ENCODE measurements at places on chromosomes 12 and 14.
A peak's percentile ranks its signal among the peaks of the same experiment; 100 is the strongest.

GRCh38 chr12:56530390-56531055 is 8.9 kb downstream of the RBMS2 start:
- DNase-seq = no peak

DNA sequence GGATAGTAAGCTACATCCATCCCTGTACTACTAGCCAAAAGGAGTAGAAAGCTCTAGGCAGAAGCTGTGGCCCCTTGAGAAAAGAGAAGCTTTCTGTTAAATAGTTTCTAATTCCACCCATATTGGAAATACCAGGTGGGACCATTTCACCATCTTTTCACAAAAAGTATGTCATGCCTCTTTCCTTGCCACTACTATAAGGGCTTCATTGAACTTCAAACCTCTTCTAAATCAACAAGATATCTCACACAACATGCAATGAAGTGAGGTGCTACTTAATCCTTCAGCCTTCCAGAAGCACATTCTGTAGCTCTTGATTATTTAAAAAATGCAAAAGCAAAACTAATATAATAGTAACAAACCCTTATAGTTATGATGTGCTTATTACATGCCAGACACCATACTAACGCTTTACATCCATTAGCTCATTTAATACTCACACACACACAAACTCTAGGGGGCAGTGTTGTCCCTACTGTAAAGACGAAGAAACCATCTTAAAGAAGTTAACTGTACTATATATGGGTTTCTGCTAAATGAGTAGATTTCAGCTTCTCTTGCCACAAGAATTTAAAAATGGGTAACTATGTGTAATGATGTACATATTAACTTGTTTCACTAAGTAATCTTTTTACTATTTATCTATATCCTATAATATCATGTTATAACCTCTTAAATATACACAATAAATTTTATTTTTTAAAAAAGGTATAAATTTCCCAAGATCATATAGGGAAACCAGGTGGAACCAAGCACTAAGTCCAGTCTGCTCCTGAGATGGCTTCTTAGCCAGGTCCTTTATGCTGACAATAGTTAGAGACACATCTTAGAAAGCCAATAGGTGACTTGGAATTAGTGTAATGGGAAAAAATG is 124.4 kb downstream of the RPS29 start:
- DNase-seq = peak; percentile 76

GRCh38 chr14:30874120-30874998 is at the start of gene COCH:
COCH (plus strand) TSS chr14:30874559; CDS start chr14:30874939, 380 bp downstream.
- peak; percentile 53 for DNase-seq

GRCh38 chr12:103520686-103521215 is 25.0 kb upstream of the C12orf42 start:
- DNase-seq = no peak

DNA sequence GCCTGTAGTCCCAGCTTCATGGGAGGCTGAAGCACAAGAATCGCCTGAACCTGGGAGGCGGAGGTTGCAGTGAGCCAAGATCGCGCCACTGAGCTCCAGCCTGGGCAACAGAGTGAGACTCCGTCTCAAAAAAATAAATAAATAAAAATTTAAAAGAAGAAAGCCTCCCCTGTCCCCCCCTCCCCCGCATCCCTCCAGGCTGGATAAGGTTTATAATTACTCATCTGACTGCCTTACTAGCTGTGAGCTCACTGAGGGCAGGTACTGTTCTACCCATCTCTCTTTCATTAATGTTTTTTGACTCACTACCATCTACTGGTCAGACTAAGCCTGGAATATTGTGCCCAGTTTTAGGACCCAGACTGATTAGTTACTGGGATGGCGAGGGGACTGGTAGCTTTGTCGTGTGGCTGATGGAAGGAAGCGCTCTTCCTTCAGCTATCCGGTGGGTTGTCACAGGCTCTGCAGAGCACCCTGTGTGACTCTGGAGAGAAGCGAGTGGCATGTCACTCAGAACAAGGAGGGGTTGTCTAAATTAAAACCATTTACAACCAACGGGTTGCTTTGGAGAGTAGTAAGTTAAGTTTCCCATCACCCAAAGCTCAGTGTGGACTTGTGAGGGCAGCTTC is 16.9 kb downstream of the EVL start:
- DNase-seq = no peak

- DNase-seq = peak; percentile 56
Measured at GRCh38 chr14:105021656-105022275, 883 bp upstream of the CDCA4 start.

DNA sequence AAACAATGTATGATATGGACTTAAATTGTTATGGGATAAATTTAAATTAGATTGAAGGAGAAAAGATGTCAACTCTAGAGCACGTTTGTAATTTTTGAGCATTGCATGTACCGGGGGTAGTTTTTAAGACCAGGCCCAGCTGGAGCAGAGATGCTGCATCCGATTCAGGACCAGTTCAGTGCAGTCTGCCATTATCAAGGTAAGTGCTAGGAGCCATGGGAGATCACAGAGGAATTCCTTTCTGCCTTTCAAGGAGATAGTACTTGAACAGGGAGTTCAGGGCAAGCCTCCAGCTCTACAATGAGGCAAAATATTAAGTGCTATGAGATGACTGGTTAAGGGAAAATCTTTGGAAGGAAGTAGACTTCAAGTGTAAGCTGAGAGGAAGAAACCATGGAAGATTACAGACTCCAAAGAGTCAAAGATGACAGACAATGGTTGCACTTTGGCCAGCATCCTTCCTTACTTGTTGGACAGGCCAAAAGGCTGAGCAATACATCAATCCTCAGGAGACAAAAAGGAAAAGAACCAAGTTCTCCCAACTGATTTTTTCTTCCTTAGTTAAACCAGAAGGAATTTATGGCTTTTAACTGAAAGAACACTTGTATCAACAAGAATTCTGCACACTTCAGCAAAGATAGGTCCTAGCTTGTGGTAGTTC is 113.2 kb upstream of the HIF1A start:
- no peak for DNase-seq

DNA sequence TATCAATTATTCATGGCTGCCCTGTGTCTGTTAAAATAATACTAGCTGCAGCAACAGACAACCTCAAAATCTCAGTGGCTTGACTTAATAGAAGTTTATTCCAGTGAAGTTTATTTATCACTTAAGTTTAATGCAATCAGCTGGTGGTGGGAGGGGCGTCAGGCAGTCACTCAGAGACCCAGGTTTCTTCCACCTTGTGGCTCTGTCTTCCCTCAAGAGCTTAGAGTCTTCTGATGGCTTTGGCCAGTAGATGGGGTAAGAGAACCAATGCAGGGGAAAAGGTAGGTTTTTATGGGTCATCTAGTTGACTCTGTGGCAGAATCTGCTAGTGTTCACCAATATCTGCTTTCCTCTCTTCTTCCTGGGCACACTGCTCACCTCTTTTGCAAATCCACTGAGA is 668.9 kb downstream of the AACS start:
- peak; percentile 21 for DNase-seq

DNA sequence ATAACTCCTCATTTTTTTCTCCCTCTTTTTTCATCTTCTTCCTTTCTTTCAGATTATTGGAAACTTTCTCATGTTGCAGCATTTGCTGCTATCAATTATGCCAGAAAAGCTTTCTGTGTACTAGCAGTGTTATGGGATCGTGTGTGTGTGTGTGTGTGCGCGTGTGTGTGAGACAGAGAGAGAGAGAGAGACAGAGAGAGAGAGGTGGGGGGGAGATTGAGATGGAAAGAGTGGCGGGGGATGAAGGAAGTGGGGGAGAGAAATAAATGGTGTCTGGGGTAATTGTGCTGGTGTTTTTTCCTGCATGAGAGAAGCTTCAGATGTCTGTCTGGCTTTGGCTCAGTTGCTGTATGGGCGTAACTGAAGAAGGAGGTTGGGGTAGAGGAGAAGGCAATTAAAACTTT is 268.9 kb downstream of the RAD51B start:
- peak; percentile 67 for DNase-seq

- no peak for DNase-seq
Measured at GRCh38 chr14:23347406-23348296, 5.0 kb downstream of the SLC22A17 start.

- no peak for DNase-seq
Measured at GRCh38 chr14:82313889-82314288, 780.2 kb upstream of the SEL1L start.

DNA sequence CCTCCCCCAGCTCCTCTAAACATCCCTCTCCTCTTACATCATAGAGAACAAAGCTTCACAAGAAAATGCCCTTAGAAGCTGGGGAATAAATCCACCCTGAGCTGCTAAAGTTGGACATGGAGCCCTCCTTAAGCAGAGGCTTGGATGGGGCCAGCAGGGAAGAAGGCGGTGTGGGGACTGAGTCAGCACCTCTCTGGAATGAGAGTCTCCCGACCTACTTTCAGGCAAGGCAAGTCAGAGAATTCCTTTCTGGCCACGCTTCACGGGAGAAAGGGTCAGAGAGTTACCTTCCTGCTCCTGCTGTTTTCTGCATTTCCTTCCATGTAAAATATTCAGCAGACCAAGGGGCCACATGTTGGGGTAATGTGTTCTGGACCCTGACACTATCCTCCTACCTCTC is 113.3 kb upstream of the PRB2 start:
- DNase-seq = peak; percentile 87

- peak; percentile 29 for DNase-seq
Measured at GRCh38 chr14:59870277-59871165, at the start of gene RTN1. RTN1 (minus strand) TSS chr14:59870776; CDS start chr14:59870630, 146 bp downstream.

- no peak for DNase-seq
Measured at GRCh38 chr14:65080960-65081747, 21.2 kb downstream of the MAX start.

- DNase-seq = no peak
Measured at GRCh38 chr14:68363843-68364767, 428.8 kb downstream of the ZFP36L1 start.

DNA sequence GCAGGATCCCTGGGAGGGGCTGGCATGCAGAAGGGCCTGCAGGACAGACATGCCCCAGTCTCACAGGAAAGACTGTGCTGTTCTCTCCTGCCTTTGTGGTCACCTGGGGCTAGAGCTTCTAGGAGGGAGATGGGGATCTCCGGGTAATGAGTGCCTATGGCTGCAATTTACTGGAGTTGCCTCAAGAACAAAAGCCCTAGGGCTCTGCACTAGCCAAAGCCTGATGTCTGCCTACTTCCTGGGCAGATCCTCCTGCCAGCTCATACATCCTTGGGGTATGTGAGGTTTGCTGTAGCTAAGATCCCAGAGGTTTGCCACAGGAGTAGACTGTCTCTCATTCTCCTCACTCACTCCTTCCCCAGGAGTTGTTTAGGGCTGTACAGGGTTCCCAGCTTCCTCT is 106.9 kb upstream of the PPFIA2 start:
- no peak for DNase-seq

GRCh38 chr14:101407328-101407727 is 154.0 kb upstream of the DIO3 start:
- no peak for DNase-seq

DNA sequence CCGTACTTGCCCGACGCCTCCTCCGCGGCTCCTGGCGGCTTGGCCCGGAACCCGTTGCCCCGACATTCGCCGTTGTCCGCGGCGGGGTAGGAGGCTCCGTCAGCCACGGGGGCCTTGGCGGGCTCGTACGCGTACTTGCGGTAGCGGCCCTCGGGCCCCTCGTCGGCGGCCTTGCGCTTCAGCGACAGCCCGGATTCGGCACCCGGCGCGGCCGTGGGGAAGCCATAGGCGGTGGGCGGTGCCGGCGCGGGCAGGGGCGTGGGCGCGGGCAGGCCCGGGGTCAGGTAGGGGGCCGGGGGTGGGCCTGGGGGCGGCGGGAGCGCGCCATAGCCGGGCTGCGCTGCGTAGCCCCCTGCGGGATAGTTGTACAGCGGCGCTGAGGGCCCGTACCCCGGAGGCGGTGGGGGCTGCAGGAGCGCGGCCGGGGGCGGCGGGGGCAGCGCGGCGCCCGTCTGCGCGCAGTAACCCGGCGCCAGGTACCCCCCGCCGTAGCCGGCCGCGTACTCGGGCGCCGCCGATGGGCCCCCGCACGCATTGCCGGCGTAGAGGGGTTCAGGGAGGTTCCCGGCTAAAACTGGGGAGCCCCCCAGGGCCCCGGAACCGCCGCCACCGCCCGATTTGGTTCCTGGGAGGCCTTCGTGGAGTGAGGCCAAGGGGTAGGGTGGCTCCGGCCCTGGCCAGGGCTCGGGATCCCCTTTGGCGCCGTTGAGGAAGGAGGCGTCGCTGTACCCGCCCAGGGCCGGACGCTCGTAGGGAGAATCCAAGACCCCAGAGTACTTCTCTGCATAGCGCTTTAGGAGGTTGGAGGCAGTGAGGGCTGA is 26.9 kb downstream of the FIGNL2 start:
- no peak for DNase-seq

- DNase-seq = no peak
Measured at GRCh38 chr12:118778077-118778476, 203.3 kb upstream of the SRRM4 start.

DNA sequence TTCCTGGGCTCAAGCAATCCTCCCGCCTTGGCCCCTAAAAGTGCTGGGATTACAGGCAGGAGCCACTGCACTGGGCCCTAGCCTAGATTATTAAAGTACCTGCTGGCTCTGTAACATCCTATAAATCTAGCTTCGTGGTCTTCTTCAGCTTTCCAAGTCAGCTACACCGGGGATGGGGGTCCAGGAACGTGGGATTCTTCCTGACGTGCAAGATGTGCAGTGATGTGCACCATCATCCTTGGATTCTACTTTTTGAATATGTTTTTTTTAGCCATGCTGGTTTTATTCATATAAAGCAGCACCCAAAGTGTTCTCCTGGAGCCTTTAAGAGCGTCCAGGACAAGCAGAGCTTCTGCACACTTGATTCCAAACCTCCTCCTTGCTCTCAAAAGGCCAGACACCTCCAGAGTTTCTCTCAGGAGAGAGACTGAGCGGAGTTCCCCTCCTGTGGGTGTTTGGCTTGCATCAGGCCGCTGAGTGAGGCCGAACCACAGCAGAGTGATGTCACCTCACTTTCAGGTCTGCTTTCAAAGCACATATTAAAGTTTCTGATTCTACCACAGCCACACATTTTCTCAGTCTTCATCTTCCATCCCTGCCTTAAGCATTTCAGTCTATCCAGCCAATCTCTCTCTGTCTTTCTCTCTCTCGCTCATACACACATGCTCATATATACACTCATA is 33.4 kb downstream of the VCPKMT start:
- DNase-seq = no peak

DNA sequence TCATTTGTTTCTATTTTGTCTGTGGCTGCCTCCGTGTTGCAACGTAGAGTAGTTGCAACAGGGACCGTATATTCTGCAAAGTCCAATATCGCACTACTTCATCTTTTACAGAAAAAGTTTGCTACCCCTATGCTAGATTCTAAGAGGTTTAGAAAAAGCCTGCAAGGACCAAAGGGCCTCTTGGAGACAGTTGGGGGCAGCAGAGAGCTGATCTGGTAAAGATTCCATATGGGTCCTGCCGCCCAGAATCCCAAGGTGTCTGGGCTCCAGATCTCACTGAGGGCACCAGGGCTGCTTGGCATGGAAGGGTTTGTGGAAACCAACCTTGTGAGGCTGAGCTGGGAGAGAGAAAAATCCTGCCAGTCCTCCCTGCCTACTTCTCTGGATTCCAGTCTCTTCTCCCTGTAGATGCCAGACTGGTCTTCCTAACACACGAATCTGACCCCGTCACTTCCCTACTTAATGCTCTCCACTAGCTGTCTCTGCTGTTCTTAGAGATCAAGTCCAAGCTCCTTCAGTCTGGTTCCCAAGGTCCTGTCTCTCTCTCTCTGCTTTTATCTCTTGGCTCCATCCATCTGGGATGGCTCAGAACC is 74.6 kb downstream of the GLRX5 start:
- DNase-seq = peak; percentile 38
